Kidney tubule cell (primary cell): ENCODE measurements at places on chromosomes 4 and X.

DNA sequence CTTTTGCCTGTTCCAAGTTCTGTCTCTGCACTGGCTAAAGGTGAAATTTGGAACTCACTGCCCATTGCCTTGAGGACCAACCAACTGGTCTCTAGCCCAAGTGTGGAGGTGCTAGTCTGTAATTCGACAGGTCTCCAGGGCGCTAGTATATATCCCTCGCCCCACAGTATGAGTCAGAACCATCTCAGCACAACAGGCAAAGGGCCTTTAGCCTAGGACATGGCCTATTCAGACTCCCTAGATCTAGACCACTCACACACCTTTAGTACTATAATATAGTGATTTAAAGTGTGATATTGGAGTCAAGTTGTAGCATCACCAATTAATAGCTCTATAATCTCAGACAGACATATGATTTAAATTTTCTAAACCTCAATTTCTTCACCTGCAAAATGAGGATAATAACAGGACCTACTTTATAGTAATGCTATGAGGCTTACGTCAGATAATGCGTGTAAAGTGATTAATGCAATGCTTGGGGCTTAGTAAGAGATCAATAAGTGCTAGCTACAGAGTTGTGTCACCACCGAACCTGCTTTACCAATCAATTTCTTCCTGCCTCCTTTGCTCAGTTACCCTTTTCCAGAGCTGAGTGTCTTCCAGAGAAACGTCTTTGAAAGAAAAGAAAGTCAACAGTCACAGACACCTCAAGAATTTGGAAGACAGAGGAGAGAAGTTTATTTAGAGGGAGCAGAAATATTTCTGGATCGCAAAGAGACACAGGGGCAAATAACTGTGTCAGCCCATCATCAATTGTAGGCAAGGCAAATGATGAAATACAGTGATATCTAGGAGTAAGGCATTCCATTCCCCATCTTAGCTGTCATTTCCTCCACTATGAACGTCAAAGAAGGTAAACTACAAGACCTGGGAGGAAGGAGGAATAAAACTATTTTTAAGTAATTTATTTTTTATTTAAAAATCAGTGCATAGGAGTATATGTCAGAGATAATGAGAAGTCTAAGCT lies 2.3 kb downstream of the NOX1 start:
- DNase-seq: no peak

DNA sequence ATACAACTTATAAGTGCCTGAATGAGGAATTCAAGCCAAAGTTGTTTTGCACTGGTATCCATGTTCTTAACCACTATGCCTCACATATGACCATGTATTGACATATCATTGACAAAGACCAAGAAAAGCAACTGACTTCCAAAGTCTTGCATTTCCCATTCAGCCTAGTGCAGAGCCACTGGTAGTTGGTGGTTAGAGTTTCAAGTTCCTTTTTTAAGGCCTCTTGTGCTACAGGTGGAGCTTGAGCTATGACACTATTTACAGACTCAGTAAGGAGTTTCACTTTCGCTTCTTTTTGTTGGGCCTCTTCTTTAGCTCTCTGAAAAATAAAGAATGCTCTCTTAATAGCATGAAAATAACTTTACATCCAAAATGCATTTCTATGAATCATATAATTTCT lies 763.0 kb downstream of the DMD start:
- peak; percentile 1 for DNase-seq

DNA sequence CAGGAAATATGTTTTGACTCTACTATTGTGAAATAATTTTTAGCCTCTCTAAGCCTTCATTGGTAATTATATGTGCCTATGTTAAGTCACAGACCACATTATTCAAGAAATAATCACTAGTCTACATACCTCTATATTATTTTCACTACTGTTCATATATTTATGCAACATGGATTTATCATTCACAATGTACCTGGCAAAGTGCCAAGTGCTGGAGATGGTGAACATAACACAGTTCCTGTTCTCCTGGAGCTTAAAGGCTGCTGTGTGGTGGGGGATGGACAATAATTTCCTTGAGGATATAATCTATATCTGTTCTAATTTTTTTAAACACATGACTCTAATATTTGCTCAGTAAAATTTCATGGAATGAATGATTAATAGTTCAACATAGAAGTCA lies 527.7 kb upstream of the CXorf51A start:
- DNase-seq: no peak

GRCh38 chrX:129750971-129751370 lies 12.2 kb downstream of the XPNPEP2 start:
- no peak for DNase-seq

GRCh38 chr4:186200516-186200915 lies 9.1 kb downstream of the CYP4V2 start:
- DNase-seq: no peak

GRCh38 chr4:89161841-89162240 lies 50.5 kb downstream of the TIGD2 start:
- DNase-seq: no peak

- DNase-seq: no peak
These were observed 88.6 kb downstream of the ZIC3 start for GRCh38 chrX:137654481-137654880.

GRCh38 chrX:138788771-138789170 lies 77.3 kb upstream of the FGF13 start:
- no peak for DNase-seq

DNA sequence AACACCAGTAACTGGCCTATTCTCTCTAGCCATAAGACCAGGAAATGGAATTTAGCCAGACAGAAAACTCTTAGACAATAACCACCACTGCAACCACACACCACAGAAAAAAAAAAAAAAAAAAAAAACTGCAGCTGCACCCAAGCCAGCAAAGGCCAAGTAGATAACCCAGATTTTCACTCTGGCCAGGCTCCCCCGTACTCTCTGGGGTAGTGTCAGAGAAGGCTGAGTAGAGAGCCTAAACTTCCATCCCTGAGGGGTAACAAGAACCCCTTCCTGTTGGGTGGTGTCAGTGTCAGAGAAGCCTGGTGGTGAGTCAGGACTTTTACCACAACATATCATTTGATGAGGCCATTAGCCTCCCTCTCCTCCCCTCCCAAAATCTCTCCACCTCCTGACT lies 5.6 kb upstream of the DLG3 start:
- no peak for DNase-seq

- no peak for DNase-seq
These were observed 73.9 kb downstream of the ARHGAP24 start for GRCh38 chr4:85548841-85549240.

DNA sequence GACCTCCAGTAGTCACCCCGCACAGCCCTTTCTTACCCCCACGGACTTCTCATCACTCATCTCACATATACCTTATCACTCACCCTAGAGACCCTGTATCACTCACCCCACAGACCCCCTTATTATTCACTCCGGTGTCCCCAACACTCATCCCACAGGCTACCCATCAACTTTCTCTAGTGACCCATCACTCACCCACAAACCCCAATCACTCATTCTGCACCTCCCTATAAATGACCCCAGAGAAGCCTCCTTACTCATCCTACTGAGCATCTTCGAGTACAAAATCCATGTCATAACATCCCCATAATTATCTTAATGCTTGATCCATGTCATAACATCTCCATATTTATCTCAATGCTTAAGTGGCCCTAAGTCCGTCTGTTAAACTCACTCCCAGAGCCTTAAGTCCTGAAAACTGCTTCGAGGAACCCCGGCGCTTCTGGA lies 934 bp downstream of the ZNF41 start:
- DNase-seq: no peak
